ENCODE measurements at places on chromosomes 7 and 10.

GRCh38 chr10:73786512-73786885, 1.1 kb downstream of the ZSWIM8 start:
- no peak for DNase-seq

DNA sequence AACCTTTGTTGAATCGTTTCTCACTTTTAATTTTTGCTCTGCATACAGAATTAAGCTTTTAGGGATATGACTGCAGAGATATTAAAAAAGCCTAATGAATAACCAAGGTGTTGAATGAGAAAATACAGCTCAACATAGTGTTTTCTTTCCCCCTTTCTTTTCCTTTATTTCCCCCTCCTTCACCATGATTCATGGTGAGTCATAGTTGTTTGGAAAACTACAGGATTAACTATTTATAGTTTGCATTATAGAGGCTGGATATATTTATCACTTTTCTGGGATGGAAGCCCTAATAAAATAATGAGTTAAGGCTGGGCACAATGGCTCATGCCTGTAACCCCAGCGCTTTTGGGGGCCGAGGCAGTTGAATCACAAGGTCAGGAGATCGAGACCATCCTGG, 115.0 kb downstream of the DNAJB9 start:
- DNase-seq = no peak

- no peak for DNase-seq
Observed at GRCh38 chr7:69703099-69703498, 104.8 kb downstream of the AUTS2 start.

GRCh38 chr7:77862691-77863090, 64.1 kb downstream of the PHTF2 start:
- no peak for DNase-seq

- no peak for DNase-seq
Observed at GRCh38 chr10:113953505-113954272, 90.0 kb upstream of the ADRB1 start.

- DNase-seq = no peak
Observed at GRCh38 chr10:5361966-5362365, 2.8 kb upstream of the UCN3 start.

- DNase-seq = no peak
Observed at GRCh38 chr10:90958781-90959180, 37.9 kb upstream of the ANKRD1 start.

GRCh38 chr10:50275650-50276235, 24.4 kb upstream of the ASAH2 start:
- peak; percentile 20 for DNase-seq

- no peak for DNase-seq
Observed at GRCh38 chr7:8133188-8133848, 128.6 kb downstream of the ICA1 start.

- no peak for DNase-seq
Observed at GRCh38 chr10:30988831-30989435, 42.7 kb downstream of the ZNF438 start.

DNA sequence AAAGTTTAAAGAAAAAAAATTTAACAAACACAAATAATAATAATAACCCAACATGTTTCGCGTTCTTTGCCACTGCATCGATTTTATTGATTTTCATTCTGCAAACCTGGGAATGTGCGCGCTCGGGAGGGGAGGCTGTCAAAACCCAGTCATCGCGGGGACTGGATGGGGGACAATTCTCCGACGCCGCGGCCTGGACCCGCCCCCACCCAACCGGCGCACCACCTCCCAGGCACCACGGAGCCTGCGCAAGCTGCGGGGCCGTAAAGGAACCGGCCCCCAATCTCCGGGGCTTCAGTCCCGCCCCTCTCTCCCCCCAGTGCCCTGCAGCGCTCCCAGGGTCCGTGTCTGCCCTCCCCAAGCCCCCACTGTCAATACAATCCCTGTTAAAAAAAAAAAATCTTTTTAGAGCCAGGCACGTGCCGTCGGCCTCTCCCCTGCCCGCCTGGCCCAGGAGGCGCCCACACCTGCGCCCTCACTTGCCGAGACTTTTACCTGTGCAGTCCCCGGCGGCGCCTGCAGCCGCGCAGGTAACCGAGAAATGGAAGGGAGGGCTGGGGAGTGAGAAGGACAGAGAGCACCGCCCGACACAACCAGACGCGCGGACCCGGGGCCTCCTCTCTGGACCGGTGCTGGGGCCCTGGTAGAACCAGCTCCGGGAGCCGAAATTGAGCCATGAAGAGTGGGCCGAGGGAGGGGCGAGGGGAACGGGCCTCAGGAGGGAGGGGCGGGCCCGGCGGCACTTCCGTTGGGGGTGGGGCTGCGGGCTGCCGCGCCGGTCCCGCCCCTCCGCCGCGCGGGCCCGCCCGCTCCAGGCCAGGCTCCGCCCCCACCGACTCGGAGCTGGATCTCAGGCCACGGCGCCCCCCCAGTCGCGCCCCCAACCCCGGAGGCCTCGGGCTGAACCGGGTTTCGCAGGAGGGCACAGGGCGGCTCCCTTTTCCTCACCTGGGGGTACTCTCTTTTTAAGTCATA, 7.6 kb upstream of the ZNF503 start:
- no peak for DNase-seq

DNA sequence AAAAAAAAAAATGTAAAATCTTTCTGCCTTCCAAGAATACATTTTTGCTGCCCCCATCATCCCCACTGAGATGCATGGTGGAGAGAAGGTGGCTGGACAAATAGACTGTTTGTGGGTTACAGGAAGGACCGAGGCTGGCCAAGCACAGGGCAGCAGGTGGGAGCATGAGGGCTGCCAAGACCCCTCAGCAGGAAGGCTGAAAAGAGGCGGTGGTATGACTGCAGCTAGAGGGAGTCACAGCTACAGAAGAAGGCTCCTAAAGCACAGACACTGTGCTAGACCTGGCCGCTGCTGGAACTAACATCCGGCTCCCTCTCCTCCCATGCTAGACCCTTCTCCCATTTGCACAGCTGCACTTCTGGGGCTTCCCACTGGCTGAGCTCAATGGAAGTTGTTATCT, 289.6 kb downstream of the TCERG1L start:
- no peak for DNase-seq

DNA sequence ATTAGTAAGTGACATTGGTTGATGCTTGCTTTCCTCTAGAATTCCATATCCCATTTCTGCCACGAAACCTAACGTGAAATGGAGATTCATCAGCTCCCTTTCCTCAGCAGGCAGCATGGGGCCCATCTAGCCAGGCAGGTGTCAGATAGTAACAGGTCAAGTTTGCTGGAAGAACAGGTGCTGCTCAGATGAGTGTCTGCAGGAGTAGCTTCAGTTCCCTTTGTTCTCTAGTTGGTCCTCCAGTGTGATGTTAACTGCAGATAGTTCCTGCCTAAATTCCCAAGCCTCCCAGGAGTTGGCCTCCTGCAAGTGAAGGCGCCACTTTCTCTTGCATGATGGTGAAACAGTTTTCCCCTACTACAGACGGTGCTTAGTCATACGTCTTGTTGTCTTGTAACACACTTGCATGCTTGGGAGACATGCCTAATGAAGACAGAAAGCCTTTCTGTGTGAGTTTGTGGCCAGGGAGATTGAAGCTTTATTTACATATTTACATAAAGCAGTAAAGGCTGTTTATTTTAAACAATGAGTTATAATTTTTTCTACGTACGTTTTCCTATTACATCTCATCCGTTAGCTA, 175.4 kb downstream of the CHN2 start:
- no peak for DNase-seq

- no peak for DNase-seq
Observed at GRCh38 chr10:109219935-109220605, 703.2 kb downstream of the XPNPEP1 start.

GRCh38 chr7:149735181-149735602, 38.2 kb downstream of the ZNF467 start:
- DNase-seq = no peak

DNA sequence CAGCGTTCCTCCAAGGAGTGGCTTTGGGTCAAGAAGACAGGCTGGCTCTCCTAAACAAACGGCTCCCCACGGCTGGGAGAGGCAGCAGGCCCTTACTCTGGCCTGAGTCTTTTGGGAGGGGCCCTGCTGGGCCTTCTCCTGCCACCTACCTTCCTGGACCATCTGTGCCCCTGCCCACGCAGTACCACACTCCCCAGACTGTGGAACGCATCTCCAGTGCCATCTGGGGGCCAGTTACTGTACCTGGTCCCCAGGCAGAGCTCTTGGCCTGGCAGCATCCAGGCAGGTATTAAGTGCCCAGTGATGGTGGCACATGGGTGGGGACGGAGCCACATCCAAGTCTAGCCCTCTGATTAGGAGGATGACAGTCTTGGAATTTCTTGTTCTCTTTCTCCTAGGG, 14.4 kb downstream of the ALKBH4 start:
- no peak for DNase-seq

DNA sequence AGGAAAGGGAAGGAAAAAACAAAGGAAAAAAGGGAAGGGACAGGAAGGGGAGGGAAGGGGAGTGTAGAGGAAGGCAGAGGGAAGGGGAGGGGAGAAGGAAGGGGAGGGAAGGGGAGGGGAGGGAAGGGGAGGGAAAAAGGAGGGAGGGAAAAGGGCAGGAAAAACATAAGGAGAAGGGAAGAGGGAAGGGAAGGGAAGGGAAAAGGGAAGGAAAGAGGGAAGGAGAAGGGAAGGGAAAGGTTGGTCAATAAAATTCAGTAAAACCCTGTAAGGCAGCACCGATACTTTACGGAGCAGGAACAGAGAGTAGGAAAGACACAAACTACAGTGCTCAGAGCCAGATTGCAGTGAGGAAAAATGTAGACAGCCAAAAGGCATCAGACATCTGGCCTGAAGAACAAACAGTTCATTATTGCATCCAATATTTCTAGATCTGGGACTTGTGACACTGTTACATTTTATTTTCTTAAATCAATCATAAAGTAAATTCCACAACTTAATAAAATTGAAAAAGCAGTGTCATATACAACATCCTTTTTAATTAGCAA, 322.0 kb downstream of the CRPPA start:
- DNase-seq = no peak

DNA sequence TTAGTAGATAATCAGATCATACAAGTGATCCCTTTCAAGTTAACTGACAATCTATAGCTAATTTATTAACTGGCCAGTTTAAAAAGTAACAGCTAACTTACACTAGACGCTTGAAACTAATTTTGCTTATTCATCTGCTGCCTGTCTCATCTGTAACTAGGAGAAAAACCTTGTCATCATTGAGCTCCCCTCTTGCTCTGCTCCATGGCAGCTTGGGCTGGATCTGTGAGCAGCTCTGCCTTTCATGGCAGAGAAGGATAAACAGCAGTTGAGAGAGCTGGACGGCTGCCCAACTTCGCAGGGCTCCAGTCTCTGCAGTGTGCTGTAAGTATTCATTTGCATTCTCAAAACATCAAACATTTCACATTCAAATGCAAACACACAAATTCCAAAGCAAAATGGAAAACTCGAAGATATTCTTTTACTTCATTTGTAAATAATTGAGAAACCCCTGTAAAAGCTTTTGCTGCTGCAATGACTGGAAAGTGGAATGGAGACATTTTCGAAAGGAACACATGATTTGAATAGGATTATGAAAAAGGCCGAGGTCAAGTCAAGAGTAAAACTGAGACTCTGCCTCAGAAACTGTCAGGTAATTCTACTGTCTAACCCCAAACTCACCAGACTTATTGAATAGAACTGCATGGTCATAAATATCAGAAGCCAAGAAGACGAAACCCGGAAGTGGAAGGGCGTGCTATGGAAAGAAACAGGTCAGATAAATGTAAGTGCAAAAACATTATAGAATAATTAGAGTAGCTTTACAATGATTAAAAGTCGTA, 17.6 kb downstream of the SLC35B4 start:
- no peak for DNase-seq

GRCh38 chr7:87886875-87887274, 10.6 kb downstream of the DBF4 start:
- DNase-seq = peak; percentile 20

DNA sequence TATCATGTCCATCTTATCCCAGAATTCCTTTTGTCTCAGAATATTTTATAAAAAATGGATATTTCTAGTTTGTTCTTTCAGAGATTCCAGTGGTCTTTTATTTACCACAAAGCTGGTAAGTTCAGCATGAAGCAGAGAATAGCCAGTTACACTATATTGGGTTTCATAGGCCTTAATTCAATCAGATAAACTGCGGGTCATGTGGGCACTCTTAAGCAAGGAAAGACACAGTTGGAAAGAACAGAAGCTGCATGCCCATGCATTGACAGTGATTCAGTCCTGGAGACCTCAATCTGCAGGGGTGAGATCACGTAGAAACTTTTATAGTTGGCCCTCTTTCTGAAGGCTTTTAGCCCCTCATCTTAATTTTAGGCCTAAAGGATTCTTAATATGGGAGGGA, 281.3 kb upstream of the IGFBP3 start:
- DNase-seq = no peak

- no peak for DNase-seq
Observed at GRCh38 chr10:35372329-35372728, 36.0 kb downstream of the CCNY start.

GRCh38 chr7:141355032-141355431, 196.2 kb upstream of the AGK start:
- DNase-seq = no peak

DNA sequence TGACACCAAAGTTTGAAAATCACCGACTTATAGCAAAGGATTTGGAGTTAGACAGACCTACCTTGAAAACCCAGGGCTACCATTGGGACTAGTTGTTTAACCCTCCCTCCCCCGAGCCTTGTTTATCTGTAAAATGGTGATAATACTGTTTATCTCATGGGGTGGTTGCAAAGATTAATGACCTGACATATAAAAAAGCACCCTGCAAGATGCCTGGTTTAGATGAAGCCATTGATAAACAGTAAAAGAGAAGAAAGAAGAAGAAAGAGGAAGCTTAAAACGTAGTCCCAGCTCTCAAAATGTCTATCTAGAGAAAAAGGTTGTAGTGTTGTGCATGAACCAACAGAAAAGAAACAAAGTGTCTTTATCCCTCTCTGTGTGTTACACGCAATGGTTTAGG, 145.7 kb downstream of the FGFR2 start:
- DNase-seq = no peak

GRCh38 chr10:129790715-129791446, 173.2 kb downstream of the EBF3 start:
- DNase-seq = no peak

DNA sequence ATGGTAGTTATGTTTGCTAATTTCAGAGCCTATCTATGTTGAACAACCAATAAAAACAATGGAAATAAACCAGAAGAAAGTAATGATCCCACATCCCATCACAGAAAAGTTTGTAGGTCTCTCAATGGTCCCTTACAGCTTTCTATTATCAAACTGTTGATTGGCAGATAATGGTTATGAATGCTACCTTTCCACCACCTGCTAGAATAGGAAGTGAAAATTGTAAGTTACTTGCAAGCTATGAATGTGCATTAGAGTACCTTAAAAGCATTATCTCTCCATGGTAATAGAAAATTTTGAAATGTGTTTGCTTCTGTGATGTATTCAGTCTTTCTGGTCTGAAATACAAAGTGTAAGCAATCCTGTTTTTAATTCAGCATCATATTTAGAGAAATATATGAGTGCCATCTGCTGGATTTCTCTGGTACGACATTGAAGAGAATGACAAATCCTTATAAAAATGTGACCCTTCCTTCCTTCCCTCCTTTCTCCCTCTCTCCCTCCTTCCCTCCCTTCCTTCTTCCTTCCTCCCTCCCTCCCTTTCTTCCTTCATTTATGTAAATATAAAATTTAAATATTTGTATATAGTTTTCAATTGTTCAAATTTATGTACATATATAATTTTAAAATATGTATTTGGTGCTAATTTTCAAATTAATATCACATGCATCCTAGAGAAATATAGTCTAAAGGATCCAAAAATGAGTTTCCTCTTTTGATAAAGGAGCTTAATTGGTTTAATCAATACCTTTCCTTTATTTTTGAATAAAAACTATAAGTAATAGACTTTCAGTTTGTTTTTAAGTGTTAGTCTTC, 41.4 kb upstream of the PNLIPRP3 start:
- peak; percentile 12 for DNase-seq

GRCh38 chr10:12594448-12594944, 245.1 kb downstream of the CAMK1D start:
- DNase-seq = no peak

- DNase-seq = no peak
Observed at GRCh38 chr10:132258423-132258822, 49.3 kb downstream of the STK32C start.
